Fibroblast of skin of scalp (primary cell): ENCODE measurements at places on chromosomes 4 and X.

DNA sequence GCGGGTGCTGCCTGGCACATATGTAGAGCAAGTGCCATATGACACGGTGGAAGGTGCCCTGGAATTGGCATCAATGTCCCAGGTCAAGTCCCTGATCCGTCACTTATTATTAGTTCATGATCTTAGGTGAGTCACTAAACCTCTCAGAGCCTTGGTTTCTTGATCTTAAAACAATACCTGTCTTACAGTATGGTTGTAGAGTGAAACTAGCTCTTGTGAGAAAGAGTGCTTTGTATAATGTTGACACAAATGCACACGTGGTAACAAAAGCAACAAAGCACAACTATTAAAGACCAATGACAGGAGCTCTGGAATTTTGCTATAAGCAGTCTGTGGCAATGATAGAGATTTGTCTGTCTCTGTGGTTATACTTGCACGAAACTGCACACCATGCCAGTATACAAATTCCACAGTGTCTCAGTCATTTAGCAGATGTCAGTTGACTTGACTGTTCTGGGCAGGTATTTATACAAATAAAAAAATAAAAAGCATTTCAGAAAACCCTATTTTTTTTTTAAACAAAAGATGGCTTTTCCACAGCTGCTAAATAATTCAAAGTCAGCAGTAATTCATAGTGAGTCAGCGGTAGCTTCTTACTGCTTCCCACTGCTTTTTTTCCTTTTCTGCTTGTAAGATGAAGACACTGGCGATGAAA lies 19.7 kb upstream of the ACSL1 start:
- peak; percentile 54 for DNase-seq

- peak; percentile 79 for DNase-seq
These were observed 744.5 kb upstream of the FAM241A start for GRCh38 chr4:111400741-111401140.

- DNase-seq: no peak
These were observed 83.4 kb downstream of the MSN start for GRCh38 chrX:65750674-65751469.

- DNase-seq: peak; percentile 97
These were observed 16.7 kb upstream of the SOD3 start for GRCh38 chr4:24778464-24779225.

GRCh38 chr4:152437561-152437960 lies 98.3 kb downstream of the FBXW7 start:
- DNase-seq: no peak

DNA sequence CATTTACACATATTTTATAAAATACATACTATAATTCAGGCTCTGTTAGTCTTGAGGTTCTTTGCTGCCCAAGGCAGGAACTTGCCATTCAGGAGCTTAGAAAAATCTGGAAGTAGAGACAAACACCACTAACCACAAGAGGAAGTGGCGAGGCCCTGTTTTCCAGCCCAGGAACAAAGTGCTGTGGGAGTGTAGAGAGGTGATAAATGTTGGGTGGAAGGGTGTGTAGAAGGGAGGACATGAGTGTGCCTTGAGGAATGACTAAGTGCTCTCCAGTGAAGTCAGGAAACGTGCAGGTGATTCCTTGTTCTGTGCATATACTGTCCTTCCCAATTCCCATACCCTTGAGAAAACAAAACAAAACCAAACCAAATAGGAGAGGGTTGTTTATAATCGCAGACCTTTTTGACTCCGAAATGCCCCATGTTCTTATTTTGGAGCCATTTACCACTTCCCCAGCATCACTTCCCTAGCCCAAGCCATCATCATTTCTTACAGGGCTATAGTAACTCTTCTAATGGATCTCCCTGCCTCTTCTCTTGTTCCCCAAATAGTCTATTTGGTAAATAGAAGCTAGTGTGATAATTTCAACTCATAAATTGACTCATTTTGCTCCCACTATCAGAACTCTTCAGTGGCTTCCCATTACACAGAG lies 83.2 kb downstream of the GPAT3 start:
- DNase-seq: no peak

DNA sequence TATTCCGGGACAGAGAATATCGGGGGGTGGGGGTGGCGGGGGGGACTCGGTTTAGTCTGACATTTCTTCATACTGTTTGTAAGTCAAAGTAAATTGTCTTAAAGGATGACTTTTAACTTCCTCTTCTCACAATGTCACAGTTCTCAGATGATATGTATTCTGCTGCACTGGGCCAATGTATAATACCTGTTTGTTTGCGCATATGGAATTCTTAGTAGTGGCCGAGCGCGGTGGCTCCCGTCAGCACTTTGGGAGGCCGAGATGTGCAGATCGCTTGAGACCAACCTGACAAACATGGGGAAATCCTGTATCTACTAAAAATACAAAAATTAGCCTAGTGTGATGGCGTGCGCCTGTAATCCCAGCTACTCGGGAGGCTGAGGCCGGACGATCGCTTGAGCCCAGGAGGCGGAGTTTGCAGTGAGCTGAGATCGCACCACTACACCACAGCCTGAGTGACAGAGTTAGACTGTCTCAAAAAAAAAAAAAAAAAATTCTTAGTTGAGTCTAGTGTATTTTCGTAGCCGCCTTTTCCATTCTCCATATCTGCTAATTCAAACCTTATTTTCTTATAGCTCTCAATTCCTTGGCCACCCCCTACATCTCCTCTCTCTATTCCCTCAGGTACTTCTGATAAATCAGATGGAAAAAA lies 851 bp downstream of the POLR2B start:
- peak; percentile 21 for DNase-seq

GRCh38 chrX:109943092-109943739 lies 59.7 kb upstream of the TMEM164 start:
- DNase-seq: no peak

DNA sequence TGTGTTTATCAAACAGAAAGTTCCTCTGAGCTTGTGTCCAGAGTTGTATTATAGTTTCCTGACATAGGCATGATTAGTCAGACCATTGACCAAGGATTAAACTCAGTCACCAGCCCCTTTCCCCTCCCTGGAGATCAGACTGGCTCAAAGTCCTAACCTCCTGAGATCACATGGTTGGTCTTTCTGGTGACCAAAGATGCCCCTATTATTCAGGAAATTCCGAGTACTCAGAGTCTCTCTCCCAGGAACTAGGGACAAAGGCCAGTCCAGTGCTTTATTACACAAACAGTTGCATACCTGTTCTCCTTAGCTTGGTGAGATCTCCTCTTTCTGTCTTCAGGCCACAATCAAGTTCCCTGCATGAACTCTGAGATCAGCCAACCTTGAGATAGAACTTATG lies 14.5 kb upstream of the ENPP6 start:
- no peak for DNase-seq

DNA sequence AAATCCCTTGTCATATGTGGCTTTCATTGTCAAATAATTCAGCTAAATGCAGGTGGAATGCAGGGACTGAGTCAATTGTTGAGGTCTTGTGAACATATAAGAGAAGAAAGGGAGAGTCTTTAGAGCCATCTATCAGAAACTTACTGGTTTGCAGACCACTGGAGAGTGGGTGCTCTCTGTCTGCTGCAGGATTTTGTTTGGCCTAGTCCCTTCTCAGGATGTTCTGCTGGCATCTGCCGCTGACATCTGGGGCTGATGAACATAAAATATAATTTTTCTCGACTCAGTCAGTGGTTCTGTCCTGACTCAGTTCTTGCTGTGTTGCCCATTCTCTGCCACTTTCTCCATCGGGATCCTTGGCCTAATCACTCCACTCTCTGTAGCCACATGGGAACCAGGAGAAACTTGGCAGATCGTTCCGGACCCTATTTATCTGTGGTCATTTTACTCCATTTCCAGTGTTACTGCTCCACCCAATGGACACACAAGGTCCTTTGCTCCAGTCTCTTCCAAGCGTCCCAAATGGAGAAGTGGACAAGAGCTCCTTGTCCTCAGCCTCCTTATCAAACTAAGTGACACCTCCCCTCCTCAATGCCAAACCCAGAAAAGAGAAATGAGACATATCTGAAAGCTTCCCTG lies 436.2 kb downstream of the FAT4 start:
- peak; percentile 59 for DNase-seq

DNA sequence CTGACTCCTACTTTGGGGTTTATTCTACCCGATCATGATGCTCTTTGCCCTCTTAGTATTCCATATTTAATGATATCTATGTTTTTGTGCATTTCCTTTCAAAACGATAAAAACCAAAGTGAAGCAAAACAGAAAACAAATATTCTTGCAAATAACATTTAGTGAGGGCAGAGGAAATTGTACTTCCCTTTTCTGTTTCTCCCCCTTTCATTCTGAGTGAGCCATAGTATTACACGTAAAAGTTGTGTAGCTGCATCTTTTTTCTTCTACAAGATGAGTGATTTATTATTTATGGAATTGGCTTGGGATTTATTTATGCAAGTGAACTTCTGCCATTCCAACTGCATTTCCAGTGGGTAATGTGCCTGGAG lies 109.9 kb downstream of the AFF2 start:
- DNase-seq: no peak

DNA sequence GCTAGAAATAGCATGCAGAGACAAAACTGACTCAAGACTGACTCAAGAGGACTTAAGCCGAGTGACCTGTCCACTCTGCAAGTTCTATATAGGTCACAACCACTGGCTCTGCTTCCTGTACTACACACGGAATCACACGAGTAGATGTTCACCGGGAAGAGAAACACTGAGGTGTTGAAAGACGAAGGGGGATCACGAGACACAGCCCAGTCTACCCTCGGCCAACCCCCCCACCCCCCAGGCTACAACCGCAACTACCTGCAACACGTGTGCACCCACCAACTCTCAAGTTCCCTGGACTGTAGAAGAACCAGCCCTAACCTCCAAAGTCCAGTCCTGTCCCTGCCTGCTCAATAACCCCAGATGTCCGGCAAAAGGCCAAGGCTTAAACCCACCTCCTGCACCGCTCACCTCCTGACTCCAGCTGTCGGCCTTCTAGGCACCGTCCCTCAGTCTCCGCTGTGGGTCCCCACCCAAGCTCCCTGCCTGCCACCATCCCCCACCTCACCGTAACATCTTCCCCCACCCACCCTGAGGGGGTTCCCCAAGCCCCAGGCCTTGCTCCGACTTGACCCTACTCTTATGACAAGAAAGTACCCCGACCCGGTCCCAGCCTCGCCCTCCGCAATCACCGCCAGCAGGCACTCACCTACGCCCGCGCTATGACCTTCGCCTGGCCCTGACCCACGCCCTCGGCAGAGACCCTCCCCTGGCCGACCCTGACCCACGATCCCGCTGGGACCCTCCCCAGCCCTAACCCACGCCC lies 739 bp downstream of the GAK start:
- peak; percentile 4 for DNase-seq

DNA sequence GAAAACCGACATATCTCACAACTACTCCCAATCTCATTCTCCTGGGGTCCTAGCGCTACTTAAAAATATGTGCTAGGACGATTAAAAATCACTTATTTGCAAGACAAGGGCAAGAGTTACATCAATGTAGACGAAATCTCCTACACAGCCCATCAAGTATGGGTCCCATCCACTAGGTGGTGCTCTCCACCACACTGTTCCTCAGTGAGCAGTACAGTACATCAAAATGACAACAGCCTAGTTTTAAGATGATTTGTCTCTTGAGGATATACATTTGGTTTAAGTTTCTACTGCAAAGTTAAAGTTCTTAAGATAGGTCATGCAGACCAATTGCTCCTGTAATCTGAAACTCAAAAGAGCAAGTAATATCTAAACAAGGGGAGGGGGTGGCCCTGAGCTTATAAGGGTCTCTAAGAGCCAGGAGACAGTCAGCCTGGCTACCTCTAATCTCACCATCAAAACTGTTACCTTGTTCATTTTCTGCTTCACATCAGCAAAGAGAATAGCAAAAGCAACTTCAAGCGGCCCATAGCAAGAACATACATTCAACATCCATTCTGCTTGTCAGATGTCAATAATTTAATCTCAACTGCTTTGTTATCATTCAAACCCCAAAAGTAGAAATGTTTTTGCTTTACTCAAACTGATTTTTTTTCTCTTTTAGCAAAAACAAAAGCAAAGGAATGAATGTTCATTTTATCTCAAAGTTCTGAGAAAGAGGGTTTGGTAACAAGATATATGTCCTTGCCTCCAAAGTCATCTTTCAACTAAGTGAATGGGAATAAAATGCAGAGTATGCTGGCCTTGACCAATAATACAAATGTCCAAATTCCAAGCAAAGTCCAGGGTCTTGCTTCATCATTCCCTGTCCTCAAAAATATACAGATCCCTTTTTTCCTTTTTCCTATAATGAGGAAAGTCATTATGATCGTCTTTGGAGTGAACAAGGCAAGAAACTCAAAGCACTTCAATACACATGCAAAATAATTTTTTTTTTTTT lies 53.1 kb downstream of the STX18 start:
- DNase-seq: peak; percentile 79

DNA sequence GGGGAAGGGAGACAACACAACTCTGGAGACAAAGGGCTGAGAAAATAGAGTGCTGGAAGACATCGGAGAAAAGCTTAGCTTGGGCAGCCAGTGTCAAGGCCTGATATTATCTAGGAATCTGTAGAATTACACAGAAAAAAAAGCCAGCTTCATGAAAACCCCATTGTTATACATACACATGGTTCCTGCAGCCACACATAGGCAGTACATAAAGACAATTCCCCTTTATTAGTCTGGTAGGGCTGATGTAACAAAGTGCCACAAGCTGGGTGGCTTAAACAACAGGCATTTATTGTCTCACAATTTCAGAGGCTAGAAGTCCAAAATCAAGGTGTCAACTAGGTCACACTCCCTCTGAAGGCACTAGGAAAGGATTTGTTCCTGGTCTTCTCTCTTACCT lies 503.5 kb downstream of the MID1IP1 start:
- no peak for DNase-seq

- no peak for DNase-seq
These were observed 70.5 kb upstream of the PRSS48 start for GRCh38 chr4:151206241-151207005.

GRCh38 chr4:106365613-106366012 lies 3.0 kb downstream of the GIMD1 start:
- peak; percentile 91 for DNase-seq

DNA sequence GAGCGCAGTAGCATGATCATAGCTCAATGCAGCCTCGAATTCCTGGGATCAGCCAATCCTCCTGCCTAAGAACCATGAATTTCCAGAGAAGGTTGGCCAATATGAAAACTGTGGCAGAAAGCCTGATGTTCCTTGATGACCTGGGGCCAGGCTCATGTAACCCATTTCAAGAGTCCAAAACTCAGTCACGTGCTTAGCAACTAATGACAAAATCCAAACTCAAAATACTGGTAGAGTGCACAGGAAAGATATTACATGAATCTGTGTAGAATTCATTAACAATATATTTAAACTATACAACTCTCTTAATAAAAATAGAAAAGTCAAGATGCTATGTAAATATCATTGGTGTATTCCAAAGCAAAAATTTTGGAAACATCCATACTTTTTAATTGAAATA lies 265.7 kb upstream of the NDST3 start:
- DNase-seq: no peak
